ENCODE measurements at places on chromosomes 3 and 15.

DNA sequence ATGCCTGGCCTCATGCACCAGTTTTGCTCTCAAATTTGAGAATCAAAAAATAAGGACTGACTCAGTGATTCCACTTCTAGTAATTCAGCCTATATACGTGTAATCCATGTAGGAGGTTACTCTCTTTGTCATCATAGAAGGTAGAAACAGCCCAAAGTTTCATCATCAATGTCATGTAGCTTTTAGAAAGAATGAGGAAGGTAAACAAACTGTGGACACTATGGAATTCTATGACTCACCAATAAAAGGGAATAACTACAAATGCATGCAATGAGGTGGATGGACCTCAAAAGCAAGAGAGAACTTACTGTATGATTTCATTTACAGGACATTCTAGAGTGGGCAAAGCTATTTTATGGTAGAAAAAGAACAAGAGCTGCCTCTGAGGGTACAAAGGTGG is 93.2 kb upstream of the LRIG1 start:
- DNase-seq = no peak

GRCh38 chr3:30473374-30474051 is 132.9 kb upstream of the TGFBR2 start:
- no peak for DNase-seq

- DNase-seq = no peak
Observed at GRCh38 chr3:189936201-189936945, 184.3 kb downstream of the P3H2 start.

- DNase-seq = no peak
Observed at GRCh38 chr3:148500881-148501280, 196.8 kb upstream of the AGTR1 start.

DNA sequence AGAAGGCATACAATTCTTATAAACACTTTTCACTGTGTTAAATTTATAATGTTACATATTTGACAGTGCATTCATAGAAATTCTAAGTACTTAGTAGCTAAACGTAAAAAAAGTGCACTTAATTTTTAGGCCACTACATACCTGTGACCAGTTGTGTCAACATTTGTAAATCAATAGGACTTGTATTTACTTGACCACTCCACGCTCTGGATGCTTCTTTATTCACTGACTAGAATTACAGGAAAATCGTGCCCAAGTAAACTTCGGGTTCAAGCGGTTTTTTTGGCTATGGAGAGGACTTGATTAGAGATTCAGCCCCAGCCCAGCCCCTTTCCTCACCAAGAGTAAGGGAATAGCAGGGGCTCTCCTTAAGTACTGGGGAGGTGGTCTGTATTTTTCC is 21.8 kb downstream of the WDR53 start:
- DNase-seq = no peak

DNA sequence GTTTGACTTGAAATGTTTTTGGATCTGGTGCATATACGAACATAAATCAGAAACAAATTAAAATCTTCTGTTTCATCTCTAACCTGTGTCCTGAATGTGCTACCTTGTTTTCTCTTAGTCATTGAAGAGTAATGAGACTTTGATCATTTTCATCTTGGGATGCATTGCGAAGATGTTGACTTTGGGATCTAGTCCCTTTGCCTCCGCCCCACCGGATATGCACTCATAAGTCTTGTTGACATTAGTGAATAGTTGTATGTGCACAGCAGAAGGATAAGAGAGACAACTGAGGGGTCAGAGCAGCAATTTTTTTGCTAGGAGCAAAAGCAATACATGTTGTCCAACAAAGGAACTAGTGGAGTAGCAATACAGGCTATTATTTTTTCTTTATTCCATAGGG is 35.9 kb upstream of the SPRED1 start:
- no peak for DNase-seq

DNA sequence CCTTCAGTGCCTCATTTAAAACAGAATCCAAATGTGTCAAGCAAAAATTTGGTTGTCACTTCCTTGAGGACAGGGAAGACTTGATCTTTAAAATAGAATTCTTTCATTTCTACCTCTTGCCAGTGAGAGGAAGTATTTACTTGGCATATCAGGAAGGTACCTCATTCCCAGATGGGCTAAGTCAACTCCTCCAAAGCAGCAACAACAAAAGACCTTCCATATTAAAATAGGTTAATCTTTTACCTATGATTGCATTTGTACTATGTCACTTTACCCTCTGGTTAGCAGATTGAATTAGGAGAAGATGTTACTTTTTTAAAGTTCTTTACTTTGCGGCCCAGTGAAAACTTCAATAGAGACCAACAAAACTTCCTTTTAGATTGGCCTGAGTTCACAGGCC is 462.1 kb upstream of the ADAMTS9 start:
- no peak for DNase-seq

- no peak for DNase-seq
Observed at GRCh38 chr15:96115642-96116041, 214.9 kb upstream of the NR2F2 start.

DNA sequence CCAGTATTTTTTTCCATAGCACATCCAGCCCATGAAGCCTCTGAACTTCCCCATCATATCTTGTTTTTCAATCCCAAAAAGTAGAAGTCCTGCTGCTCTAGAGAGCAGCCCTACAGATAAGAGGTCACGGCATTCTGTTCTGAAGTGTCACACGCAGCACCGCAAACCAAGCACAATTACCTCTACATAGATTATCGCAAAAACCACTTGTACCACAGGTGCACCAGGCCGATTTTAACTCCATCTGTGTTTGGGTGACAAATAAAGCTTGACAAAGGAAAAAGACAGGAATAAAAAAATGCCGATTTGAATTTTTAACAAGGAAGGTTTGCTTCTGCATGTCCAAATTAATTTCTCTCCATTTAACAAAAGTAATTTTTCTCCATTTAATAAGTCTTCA is 113.7 kb downstream of the MYO5A start:
- no peak for DNase-seq

GRCh38 chr15:77543159-77543882 is 89.4 kb downstream of the LINGO1 start:
- peak; percentile 92 for DNase-seq

GRCh38 chr15:75713338-75713895 is 769 bp upstream of the CSPG4 start:
- no peak for DNase-seq

- DNase-seq = no peak
Observed at GRCh38 chr3:129827765-129828164, 65.7 kb downstream of the TMCC1 start.

DNA sequence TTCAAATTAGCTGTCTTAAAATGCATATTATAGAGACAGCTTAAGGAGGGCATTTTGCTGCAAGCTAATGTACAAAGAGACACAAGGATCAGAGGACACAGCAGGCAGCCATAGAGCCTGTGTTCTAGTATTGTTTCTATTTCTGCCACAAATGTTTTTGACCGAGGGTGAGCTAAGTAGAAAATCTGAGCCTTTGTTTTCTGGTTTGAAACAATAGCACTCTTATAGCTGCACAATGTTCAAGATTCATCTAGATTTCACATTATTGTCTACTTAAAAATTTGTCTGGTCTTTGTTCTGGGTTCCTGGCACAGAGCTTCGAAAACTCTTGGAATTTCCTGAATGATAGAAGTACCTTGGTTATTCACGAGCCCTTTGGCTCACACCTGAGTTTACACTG is 40.0 kb upstream of the TUSC7 start:
- no peak for DNase-seq

GRCh38 chr15:94258246-94258645 is 26.9 kb downstream of the MCTP2 start:
- no peak for DNase-seq

- DNase-seq = peak; percentile 49
Observed at GRCh38 chr15:35674873-35675781, 129.2 kb upstream of the DPH6 start.

DNA sequence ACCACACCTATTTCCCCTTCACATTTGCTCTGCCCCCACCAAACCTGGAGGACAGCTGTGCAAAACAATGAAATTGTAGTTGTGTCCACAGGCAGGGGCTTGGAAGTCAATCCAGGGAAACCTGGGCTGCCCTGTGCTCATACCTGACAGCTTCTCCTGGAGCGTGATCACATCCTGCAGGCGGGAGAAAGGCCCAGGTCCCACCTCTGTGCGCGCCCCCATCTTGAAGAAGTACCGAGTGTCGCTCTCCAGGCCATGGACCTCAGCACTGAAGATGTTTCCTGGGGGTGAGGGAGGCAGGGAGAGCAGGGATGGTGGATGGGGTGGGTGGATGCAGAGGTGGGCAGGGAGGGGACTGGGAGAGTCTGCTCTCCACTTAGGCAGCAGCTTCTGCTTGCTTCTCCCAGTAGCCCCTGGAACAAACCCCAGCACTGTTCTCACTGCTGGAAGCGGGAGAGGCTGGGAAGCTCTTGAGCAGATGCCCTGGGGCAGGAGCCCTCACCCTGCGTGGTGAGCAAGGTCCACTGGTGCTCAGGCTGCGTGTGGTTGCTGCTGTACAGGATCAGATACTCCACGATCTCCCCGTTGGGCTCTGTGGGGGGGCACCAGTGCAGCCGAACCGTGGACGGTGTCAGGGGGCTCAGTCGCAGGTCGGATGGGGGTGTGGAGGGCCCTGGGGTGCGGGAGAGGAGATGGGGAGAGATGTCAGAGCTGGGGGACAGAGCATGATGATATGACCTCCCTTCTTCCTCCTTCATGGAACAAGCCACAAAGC is 10.7 kb upstream of the IGDCC3 start:
- no peak for DNase-seq

- no peak for DNase-seq
Observed at GRCh38 chr15:45251888-45252287, at the start of gene SLC28A2. TSS of gene SLC28A2 (plus strand) at chr15:45252234. CDS start at chr15:45253216, 982 bp downstream.

DNA sequence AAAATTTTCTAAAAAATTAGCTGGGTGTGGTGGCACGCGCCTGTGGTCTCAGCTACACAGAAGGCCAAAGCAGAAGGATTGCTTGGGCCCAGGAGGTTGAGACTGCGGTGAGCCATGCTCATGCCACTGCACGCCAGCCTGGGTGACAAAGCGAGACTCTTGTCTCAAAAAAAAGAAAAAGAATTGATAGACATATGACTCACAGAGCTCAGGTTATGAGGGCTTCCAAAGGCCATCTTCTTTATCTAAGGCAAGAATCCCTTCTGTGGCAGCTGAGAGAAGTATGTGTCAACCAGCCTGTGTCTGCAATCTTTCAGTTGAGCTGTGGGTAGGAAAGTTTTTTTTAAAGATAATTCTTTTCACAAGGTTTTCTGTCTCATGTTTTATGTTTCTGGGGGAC is 53.9 kb downstream of the MRPS25 start:
- DNase-seq = no peak

DNA sequence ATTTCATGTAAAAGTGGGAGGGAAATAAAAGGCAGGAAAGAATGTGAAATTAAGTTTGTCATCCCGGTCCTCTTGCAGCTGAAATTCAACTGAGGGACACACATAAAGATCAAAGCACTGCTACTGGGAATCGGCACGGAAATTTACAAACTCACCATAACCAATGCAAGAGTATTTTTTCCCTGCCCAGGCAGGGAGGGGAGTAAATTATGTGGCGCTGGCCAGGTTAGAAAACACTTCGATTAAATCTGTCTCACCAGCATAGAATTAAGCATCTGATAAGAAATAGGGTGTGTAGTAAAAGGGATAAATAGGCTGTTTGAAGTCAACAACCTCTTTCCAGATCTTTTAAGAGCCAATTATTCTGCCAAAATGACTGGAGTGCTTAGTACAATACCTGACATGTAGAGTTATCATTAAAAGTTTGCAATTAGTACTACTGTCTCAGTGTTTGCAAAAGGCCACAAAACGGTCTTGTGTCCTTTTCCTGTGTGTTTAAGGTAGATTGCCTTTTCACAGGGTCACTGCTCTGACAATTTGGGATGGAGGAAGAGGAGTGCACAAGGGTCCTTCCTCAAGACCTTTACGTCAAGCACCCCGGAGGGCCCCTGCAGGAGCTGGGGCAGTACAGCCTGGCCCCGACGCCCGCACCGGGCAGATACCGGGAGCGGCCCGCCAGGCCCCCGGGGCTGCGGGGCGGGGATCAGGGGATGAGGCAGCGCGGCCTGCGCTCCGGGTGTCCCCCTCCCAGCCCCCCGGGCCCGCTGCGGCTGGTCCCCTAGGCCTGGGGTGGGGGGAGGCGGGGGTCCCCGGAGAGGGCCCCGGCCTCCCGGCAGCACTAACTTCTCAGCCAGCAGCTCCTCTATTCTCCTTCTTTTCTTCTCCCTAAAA is 651 bp downstream of the UBA3 start:
- peak; percentile 61 for DNase-seq

DNA sequence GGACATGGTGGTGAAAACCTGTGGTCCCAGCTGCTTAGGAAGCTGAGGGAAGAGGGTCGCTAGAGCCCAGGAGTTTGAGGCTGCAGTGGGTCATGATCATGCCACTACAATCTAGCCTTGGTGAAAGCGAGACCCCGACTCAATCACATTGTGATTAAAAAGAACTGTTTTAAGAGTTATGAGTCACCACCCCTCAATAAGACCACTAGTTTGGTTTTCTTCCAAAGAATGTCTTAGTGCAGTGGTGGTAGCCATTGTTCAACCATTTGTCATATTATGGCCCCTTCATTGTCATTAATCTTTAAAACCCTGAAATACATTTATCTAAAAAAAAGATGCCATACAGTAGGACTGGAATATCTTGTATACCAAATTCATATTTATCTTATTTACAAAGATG is 48.8 kb downstream of the BLM start:
- no peak for DNase-seq

GRCh38 chr3:39021465-39022285 is 30.1 kb downstream of the SCN11A start:
- DNase-seq = no peak

DNA sequence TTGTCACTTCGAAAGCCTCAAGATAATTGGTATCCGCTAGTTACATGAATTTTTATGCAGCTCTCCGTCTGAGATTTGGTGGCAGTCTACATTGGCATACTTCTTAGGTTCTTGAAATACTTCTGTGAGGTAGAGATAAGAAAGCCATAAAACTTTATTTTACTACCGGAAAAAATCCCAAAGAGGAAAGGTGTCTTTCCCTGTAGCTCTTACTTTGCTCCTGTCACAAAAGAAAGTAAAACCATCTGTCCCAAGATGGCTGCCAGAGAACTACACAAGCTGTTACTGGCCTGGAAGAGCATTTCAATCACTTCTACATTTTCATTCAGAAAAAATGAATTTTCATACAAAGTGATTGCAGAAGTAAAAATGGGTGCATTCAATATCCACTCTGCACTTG is 214.8 kb upstream of the ST8SIA2 start:
- DNase-seq = no peak

GRCh38 chr3:143811602-143812001 is 36.7 kb downstream of the SLC9A9 start:
- no peak for DNase-seq

GRCh38 chr3:129046037-129046731 is 14.4 kb upstream of the GP9 start:
- DNase-seq = no peak

- DNase-seq = no peak
Observed at GRCh38 chr3:155049959-155050358, 30.2 kb upstream of the MME start.

GRCh38 chr3:179174316-179174715 is 26.2 kb downstream of the PIK3CA start:
- DNase-seq = no peak

- no peak for DNase-seq
Observed at GRCh38 chr15:28987337-28987736, 101.6 kb downstream of the APBA2 start.

- no peak for DNase-seq
Observed at GRCh38 chr15:52246686-52247431, 48.7 kb downstream of the MYO5C start.

All from right forelimb (tissue), 1 donor.